DMS53 (cell line): ENCODE measurements at places on chromosomes 13 and 19.

GRCh38 chr13:76969488-76970365, 21.4 kb downstream of the ACOD1 start:
- DNase-seq = no peak

DNA sequence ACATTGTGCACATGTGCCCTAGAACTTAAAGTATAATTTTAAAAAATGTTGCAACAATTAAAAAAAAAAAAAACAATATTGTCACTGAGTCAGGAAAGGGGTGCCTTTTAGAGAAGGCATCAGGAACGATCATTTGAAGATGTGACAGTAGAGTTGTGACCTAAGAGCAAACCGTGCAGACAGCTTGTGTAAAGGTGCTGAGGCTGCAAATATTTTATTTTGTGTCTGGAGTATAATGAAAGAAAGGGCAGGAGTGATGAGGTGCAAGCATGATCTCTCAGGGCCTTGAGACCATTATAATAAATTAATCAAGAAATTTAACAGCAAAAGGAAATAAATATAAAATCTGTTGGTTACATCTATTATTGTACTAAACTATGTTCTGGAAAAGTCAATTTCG, 1219.7 kb downstream of the OLFM4 start:
- DNase-seq = no peak

- no peak for DNase-seq
Measured at GRCh38 chr13:24877531-24877930, 113.6 kb downstream of the RNF17 start.

GRCh38 chr19:48274173-48274572, 4.3 kb downstream of the ZNF114 start:
- no peak for DNase-seq

GRCh38 chr13:60095300-60095699, 68.4 kb downstream of the DIAPH3 start:
- DNase-seq = peak; percentile 1

DNA sequence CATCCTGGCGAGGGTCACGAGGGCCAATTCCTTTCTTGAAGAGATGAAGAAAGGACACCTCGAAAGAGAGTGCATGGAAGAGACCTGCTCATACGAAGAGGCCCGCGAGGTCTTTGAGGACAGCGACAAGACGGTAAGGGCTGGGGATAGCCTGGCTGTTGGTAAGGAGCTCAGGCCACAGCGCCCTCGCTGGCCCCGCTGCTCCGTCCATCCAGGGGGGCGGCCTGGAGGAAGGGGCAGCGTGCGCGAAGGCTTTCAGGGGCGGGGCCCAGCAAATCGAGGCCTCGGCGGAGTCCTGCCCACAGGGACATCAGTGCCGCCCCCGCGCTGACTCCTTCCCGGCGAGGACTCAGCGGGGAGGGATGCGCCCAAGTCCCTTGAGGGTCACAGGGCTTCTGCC, 6.9 kb downstream of the F10 start:
- no peak for DNase-seq

DNA sequence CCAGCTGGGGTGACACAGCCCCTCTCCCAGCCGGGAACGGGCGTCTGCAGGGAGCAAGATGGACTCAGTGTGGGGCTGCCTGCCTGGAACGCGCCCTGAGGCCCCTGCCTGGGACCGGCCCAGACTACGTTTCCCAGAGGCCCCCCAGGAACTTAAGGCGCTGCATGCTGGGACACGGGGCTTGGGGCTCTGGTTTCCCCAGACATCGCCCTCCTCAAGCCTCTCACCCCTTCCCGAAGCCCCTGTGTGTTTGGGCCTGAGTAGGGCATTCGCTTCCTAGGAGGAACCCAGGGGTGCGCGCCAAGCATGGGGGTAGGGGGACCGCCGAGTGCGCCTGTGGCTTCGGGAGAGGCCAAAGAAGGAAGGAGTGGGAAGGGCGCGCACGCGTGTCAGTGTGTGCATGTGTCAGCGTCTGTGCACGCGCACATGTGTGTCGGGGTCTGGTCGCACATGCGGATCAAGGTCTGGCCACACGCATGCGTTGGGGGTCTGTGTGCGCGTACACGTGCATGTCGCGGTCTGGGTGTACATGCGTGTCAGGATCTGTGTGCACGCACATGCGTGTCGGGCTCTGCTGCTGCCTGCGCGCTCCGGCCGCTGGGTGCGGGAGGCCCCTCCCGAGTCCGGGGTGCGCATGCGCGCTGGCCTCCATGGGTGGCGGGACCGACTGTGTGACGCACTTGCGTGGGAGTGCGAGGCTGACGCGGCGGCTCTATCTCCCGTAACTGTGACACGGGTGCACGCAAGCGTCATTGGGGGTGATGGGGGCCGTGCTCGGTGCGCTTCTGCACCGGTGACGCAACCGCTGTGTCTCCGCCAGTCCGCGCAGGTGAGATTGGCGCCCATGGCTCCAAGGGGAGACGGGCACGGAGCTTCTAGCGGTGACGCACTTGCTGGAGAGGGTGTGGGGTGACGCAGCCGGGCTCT, 16.2 kb downstream of the ZNF331 start:
- peak; percentile 79 for DNase-seq

GRCh38 chr19:33671211-33671610, 49.5 kb downstream of the CHST8 start:
- no peak for DNase-seq

DNA sequence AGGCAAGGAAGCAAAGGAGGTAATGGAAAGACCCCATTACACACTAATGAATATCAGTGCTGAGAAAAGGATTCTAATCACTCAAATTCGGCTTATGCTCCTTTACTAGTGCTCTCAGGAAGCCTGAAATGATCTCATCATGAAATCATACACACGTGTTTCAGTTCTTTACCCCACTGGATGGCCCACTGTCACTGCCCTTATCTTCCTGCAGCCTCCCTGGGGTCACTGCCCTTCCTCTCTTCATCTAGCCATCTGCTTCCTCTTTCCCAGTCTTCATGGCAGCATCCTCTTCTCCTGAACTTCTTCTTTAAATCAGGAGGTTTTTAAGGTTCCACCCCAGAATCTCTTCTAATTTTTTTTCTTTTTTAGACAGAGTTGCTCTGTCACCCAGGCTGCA, 27.9 kb upstream of the EEF1AKMT1 start:
- no peak for DNase-seq

GRCh38 chr13:25659091-25659795, 287.5 kb downstream of the ATP8A2 start:
- DNase-seq = peak; percentile 11

- no peak for DNase-seq
Measured at GRCh38 chr13:30792285-30793000, 57.1 kb downstream of the ALOX5AP start.

GRCh38 chr13:27533155-27533643, 82.8 kb upstream of the MTIF3 start:
- DNase-seq = peak; percentile 91

DNA sequence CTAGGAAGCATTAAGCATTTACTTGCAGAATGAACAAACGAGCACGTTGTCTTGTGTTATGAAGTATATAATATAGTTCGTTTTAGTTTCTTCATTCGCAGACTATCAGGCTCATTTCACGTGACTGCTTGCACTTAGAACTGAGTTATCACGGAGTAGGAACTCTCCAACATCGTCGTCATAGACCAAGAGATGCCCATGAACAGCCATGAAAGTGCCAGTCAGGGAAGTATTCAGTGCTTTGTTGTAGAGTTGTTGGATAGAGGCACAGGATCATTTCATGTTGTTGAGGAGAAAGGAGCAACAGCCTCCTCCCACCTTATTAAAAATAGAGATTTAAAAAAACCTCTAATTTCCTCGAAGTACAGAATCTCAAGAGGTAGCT, 977 bp upstream of the IL17D start:
- peak; percentile 37 for DNase-seq

DNA sequence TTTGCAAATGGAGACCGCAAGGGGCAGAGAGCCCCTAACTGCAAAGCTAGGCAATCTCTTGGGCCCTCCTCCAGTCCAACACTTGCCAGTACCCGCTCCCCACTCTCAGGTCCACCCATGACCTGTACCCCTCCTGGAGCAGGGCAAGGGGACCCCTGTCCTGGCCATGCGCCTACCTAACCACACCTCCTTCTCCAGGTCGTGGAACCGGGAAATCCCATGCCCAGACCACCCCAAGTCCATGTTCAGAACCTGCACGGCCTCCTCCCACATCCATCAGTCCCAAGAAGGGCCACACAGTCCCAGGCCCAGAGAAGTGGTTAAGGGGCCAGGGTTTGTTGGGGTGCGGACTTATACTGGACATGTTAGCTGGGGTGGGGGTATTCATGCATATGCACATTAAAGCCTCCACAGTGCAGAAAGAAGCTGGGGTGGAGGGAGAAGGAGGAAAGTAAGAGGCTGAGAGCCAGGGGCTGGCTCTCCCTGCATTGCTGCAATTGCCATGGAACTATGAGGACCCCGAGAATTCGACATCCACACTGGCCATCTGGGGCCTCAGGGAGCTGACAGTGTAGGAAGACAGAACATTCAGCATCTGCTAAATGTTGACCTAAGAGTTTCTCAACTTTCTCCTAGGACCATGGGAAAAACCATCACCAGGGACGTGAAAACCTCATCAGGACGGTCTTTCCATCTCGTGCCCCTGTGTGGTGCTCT, 39.0 kb downstream of the HSPH1 start:
- no peak for DNase-seq

DNA sequence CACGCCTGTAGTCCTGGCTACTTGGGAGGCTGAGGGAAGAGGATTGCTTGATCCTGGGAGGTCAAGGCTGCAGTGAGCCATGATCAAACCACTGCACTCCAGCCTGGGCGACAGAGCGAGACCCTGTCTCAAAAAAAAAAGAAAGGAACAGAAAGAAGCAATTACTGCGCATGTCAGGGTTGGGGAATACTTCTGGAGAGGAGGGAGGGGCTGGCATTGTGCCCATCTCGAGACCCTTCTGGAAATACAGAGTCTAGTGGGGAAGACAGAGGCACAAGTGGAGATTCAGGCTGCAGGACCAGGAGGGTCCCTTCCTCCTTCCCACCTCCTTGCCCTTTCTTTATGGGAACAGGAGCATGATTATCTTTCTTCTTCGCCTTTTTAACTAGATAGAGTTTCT, 30.8 kb downstream of the PRR22 start:
- no peak for DNase-seq

DNA sequence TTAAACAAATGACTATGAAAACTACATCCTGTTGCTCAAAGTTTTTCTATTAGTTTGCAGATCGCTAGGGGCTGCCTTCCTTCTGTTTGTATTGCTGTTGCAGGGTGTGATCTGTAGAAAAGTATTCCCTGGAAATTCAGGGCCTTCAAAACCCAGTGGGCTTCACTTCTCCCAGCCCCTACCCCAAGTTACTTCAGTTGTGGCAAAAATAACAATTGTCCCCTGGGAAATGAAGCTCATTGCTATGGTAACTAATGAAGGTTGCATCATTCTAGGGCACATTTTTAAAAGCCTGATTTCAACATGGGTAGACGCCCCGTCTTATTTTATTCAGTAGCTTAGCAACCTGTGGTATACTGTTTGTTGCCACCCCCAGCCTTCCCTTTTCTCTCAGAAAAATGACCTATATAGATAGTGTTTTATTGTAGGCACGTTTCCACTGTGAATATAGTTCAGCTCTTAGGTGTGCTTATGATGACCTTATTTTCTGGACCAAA, 60.9 kb downstream of the WDFY2 start:
- peak; percentile 10 for DNase-seq

- DNase-seq = no peak
Measured at GRCh38 chr13:24282256-24282655, 27.1 kb upstream of the C1QTNF9 start.

DNA sequence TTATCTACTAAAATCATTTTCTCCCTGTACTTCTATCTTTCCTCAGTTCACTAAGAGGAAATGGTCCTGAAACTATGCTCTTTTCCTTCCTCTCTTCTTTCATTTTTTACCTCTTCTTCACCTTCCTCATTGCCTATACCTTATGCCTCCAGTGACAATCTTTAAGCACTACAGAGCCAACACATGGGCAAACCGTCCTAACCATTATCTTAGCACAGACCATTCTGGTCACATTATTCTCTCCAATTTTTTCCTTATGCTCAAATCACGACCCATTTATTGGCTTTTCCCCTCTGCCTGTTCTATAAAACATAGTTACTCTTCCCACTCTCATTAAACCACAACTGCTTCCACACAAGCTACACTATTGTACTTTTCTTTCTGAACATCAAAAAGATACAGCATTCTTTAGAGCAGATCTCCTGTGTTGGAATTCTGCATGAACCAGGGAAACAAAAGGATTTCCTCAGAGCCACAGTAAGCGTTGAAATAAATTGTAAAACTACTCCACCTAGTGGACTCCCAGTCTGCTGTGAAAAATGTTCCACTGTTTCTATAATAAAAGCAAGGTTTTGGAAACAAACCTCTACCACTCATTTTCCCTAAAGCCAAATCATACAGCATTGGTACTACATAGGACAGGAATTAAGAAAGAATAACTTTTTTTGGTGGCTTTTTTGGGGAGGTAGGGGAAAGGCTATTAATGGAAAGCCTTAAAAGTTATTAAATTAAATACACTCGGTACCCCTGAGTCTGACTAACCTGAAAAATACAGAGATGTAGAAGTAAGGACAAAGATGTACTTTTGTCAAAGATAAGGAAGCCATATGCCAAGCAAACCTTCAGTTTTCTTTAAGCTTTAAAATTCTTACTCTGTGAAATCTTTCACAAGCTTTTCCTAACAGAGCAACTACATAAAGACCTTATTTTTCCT, 19.5 kb downstream of the NUFIP1 start:
- DNase-seq = peak; percentile 70

DNA sequence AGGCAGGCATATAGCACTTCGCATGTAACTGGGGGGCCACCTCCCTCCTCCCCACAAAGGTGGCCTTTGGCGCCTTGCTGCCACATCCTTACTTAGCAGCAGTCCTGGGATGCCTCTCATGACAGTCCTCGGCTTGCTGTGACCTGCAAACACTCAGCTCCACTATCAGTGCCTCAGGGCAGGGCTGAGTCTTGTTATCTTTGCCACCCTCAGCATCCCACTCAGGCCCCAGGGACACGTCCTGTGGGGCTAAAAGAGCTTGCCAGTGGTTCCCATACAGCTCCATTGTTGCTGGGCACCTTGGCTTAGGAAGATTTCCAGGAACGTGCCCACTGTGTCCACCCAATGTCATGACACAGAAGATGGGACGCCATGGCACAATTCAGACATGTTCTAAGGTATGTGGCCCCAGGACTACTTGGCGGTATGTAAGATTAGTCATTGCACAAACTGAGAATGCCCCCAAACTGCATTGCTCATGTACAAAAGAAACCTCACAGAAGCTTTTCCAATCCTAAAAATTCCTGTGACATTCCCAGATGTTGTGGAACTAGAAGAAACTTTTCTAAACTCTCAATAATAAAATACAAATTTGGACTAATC, 16.3 kb downstream of the DOCK9 start:
- no peak for DNase-seq

DNA sequence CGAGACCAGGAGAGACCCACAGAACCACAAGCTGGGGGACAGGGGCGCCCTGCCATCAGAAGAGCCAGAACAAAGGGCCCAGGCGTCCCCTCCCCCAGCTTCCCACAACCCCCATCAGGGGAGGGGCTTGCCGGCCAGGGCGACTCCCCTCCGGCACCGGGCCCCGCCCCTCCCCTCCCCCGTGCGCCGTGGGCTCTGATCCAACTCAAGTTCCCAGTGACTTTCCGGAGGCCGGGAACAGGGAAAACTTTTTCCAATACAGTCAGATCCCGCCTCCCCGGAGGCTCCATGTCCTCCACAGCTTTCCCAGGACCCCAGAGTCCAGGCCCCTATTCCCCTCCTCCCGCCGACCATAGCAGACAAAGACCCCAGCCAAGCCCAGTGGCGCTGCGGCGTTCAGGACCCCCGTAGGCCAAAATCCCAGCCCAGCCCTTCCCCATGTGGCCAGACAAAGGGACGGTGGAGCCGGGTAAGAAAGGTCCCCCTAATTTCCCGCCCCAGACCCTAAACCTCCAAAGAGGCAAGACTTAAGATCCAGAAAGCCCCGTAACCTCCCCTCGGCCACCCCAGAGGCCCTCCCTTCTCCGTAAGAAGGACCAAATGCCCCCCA, 673 bp downstream of the TEAD2 start:
- peak; percentile 33 for DNase-seq

- DNase-seq = peak; percentile 81
Measured at GRCh38 chr13:21849323-21849722, 178.4 kb downstream of the FGF9 start.
